ENCODE measurements at places on chromosomes 2 and 18. TPM values are rescaled to one million over a fixed set of nuclear protein-coding genes. Genes with fewer than 3 reads are reported as not detected.

Gene PDE11A
- not detected for total RNA-seq

Gene GREB1L
- 1.8 TPM for total RNA-seq

Gene NGEF
- 6.2 TPM for total RNA-seq

Gene CCDC85A
- 0.73 TPM for total RNA-seq

Gene STK39
- 14.7 TPM for total RNA-seq

Gene SPP2
- total RNA-seq: not detected

Gene SLC5A7
- not detected for total RNA-seq

Measured in subcutaneous preadipocyte (primary cell).